NCI-H1436 (cell line): ENCODE measurements at places on chromosomes 11 and 22.

GRCh38 chr11:83493917-83494316 is 207.8 kb upstream of the CCDC90B start:
- no peak for DNase-seq

DNA sequence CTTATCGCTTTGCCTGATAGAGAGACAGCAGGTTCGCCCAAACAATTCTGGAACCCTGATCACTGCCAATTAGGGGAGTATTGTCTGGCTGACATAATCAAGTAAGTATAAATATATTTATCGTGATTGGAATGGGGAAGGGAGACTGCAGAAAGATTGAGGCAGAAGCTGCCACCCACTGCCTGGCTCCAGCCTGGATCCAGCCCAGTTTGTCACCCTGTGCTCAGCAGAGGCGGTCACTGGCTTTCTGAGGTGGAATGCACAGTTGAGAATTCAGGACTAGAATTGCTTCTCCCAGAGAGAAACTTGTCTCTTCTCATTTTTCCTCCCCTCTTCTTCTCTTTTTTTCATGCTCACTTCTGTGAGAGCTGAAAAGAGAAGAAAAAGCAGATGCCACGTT is 25.9 kb downstream of the GRAP2 start:
- no peak for DNase-seq

- no peak for DNase-seq
These were observed 35.0 kb upstream of the TPBGL start for GRCh38 chr11:75205564-75206020.

DNA sequence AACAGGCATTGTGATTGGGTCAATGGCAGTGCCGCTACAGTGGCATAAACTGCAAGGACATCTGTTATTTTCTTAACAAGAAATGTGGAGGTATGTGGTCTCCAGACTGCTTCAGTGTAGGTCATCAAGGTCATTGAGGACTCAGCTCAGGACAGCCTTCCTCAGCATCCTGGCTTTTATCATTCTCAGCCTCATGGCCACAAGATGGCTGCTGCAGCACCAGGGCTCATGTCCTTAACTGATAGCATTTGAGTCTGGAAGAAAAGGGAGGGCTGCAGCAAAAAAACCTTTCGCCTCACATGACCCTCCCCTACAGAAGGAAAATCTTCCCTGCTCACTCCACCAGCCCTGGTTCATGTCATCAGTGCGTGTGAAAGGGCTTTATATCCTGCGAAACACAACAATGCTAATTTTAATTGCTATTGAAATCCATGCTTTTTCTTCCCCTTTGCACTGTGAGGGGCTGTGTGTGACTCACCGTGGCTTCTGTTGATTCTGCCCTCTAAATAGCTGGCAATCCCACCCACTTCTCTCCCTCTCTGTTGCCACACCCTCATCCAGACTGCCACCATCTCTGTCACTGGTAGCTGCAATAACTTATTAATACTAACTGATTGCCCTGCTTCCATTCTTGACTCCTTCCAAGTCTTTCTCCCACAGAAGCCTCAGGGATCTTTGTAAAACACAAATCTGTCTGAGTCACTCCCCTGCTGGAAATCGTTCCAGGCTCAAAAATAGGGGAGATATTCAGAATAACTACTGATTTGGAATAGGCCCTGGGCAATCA is 43.8 kb downstream of the CHRDL2 start:
- no peak for DNase-seq

GRCh38 chr11:61793083-61793828 is 545 bp downstream of the FEN1 start:
- DNase-seq, result no peak

DNA sequence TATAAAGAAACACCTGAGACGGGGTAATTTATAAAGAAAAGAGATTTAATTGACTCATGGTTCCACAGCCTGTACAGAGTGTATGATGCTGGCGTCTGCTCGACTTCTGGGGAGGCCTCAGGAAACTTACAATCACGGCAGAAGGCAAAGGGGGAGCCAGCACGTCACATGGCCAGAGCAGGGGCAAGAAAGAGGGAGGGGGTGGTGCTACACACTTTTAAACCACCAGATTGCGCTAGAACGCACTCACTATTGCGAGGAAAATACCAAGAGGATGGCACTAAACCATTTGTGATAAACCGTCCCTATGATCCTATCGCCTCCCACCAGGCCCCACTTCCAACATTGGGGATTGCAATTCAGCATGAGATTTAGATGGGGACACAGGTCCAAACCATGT is 79.7 kb upstream of the CARD18 start:
- no peak for DNase-seq

- no peak for DNase-seq
These were observed 45.2 kb downstream of the CTSC start for GRCh38 chr11:88292171-88292843.

- peak; percentile 44 for DNase-seq
These were observed 101.1 kb upstream of the PITPNB start for GRCh38 chr22:28019881-28020861.

GRCh38 chr11:44400431-44400830 is 90.5 kb upstream of the ALX4 start:
- no peak for DNase-seq

DNA sequence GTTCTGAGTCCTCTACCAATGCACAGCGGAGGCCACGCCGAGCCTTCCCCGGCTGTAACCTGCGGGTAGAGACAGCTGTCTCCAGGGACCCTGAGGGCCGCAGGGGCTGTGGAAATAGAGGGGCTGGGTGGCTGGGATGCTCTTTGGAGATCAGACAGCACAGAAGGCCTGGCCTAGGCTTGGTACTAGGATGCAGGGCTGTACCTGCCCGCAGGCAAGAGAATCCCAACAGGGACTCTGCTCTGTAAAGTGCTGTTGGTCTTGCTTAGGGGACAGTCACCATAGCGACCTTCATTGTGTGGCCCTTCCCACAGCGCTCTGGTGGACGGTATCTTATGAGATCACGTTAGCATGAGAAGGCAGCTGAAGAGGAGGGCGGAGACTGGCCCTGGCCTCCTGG is 11.3 kb upstream of the KCNJ5 start:
- DNase-seq, result no peak

DNA sequence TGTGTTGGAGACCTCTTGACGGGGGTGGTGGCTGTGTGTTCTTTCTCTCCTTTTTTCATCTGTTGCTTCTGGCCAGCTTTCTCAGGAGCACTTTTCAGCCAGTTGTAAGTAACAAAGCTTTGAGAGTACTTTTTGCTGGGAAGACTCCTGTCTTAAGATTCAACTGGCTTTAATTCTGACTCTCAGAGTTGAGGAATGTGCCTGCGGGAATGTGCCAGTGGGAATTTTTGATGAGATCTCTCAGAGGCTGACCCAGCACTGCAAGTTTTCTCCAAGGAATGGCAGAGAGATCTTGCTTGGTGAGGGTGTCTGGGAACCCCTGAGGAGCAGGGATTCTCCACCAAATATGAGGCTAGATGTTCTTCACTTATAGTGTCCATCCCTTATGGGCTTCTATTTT is 91.6 kb upstream of the OR9Q1 start:
- DNase-seq, result no peak

DNA sequence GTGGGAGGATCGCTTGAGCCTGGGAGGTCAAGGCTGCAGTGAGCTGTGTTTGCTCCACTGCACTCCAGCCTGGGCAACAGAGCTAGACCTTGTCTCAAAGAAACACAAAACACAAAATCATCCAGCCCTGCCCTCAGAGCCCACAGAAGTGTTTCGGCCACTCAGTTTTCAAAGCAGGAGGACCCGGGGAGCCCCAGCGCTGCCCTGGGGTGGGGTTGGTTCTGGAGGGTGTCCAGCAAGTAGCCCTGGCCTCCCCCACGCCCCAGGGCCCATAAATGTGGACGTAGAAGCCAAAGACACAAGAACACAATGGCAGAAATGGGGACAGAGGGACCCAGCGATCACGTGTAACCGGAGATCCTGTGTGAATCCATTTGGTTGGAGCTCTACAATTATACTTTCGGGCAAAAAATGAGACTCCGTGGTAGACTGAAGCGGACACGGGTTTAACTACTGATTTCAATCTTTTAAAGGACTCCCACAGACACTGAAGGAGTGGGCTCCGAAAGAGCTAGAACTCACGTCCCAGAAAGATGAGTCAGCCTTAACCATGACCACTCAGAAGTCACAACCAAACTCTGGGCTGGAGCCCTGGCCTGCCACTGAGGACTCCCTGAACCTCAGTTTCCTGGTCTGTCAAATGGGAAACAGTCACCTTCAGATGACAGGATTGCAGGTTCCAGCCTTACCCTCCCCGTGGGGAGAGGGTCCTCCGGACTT is 9.0 kb upstream of the CYTH4 start:
- DNase-seq, result no peak

DNA sequence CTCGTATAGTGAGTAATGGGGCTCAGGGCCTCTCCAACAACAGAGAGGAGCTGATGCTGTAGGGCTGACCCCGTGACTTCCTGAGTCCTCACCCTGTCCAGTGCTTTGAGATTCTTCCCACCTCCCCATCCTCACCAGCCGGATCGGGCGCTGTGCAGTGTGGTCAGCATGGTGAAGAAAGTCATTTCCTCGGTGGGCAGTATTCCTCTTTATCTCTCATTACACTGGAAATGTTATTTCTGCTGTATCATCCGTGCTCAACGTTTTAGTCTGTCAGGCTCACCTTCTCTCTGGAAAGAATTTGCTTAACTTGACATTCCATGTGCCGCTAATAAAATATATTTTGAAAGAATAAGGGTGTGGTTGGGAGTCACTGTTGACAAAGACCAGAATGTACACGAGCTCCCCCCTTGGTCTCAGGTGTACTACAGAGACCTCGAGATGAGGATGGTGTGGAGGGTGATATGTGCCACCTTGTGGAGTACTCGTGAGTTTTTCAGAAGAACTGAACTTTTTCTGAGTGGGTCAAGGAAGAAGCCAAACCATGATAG is 25.7 kb upstream of the SCGB1A1 start:
- peak; percentile 6 for DNase-seq
